Nucleus accumbens (tissue), 56 donors: ENCODE measurements at places on chromosomes 3 and 15.

DNA sequence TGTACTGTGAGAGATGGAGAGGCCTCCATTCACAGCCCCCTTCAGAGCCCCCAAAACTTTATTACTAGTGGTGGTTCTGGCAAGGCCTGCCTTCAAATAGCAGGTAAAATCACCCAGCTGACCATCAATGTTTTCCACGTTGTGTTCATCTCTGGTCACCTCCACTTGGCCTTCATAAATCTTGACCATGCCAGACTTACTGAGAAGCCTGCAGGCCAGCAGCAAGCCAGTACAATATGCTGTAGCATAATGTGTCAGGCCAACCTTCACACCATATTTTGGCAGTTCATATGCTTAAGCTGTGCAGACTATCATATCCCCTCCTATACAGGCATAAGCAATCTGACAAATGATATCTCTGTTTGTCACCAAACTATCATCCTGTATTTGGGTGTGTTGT, 62.1 kb downstream of the ZNF621 start:
- no peak for DNase-seq

- DNase-seq = no peak
Observed at GRCh38 chr3:149162007-149162406, 32.6 kb downstream of the HPS3 start.

- no peak for DNase-seq
Observed at GRCh38 chr3:140706360-140706759, 28.5 kb downstream of the TRIM42 start.

GRCh38 chr3:29606416-29606815, 325.5 kb downstream of the RBMS3 start:
- no peak for DNase-seq

GRCh38 chr15:39434751-39435238, 146.1 kb upstream of the THBS1 start:
- DNase-seq = no peak

GRCh38 chr3:172709774-172710663, 848 bp downstream of the NCEH1 start:
- peak; percentile 5 for DNase-seq

DNA sequence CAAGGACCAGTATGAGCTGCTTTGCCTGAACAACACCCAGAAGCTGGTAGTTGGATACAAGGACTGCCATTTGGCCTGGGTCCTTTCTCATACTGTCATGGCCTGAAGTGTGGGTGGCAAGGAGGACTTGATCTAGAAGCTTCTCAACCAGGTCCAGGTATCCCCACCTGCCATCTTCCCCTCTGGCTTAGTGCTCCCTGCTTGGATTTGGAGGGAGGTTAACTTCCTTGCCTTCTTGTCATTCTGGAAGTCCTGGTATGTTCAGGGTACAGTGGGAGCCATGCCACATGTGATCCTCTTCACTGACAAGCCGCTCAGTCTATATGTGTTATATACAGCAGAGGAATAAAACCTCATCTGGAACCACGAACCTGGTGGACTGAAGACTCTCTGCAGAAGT, 37.7 kb upstream of the TOPBP1 start:
- no peak for DNase-seq

- DNase-seq = no peak
Observed at GRCh38 chr15:64916365-64916764, 4.7 kb downstream of the ANKDD1A start.

- no peak for DNase-seq
Observed at GRCh38 chr15:45612790-45613415, 21.9 kb upstream of the SQOR start.

- DNase-seq = no peak
Observed at GRCh38 chr15:38885001-38885400, 320.4 kb upstream of the RASGRP1 start.

DNA sequence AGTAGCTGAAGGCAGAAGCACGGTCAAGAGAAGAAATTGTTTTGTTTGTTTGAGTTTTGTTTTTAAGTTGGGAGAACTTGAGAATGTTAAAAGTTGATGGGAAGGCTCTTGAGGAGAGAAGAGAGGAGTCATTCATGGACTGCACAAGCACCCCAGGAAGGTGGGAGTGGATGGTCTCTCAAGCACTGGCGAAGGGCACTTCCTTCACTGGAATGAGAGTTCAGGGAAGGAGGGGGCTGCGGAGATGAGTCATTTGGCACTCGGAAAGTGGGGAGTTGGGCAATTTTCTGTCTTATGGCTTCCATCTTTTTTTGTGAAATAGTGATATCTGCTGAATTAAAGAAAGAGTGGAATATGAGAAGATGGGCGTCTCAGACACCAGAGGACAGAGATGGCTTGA, 66.0 kb downstream of the ATP13A4 start:
- DNase-seq = no peak

DNA sequence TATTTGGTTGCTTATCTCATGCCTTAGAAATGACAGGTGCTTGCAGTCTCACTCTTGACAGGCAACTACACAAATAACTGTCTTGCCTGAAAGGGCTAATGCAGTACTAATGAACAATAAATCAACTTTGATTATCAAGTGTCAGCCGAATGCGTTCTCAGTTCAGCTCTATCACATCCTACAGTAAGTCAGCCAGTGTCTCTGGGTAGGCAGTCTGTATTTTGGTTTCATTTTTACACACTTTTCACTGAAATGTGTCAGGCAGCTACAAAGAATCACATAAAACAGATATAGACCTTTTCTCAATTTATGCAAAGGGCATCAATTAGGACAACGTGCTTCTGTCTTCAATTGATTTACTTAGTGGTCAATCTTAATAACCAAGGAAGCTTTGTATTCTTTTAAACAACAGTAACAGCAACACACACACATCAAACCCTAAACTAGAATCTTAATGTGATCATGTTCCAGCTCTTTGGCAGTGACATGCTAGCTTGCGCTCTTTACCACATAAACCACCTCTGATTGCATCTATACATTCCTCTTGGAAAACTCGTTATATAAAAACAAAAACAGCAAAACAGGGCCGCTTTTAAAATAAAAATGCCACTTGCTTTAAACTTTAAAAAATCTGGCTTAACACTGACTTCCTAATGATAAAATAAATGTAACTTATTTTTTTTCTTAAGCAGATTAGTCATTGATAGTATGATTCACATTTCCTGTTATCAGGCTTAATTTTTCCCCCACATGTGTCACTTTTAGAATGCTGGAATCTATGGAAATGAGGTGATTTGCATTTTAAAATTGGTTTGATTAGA, 520.4 kb downstream of the FOXP1 start:
- no peak for DNase-seq

GRCh38 chr3:46876313-46877300, 914 bp upstream of the PTH1R start:
- DNase-seq = no peak

GRCh38 chr3:159186581-159186980, 384.7 kb downstream of the MFSD1 start:
- no peak for DNase-seq

- no peak for DNase-seq
Observed at GRCh38 chr3:108062051-108062450, 28.8 kb downstream of the CD47 start.

- no peak for DNase-seq
Observed at GRCh38 chr3:182142928-182143327, 431.2 kb downstream of the SOX2 start.

- DNase-seq = no peak
Observed at GRCh38 chr3:111714305-111714704, 119.2 kb upstream of the ZBED2 start.

DNA sequence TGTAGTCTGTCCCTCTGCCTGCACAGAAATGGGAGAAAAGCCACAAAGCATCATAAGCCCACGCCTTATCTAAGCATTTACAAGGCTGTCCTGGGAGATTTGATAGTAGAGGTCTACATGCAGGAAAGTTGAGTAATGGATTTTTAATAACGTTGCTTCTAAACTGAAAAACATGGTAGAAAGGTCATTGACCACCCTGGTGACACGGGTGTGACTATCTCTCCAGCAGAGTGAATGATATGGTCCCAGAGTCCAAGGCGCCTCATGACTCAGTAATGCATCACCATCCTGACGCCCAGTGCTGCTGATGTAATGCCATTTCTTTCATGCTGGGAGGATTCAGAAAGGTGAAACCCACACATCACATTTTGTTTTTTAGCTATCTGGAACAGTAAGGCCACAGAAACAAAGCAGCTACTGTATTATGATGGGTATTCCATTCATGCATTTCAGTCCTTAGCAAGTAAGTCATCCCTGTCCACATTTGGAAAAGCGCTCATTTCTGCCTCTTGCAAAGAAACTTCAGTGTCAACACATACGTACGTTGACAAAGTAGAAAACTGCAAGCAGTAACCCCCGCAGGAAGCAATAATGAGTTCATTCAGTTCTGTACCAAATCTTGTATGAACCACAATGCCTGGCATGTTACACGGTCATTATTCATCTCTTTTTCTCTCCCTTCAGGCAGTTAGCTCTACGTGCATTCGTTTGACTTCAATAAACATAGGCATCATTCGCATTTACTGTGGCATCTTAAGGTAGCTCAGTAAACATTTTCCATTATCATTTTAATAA, 483.5 kb downstream of the GABRG3 start:
- DNase-seq = no peak

- DNase-seq = no peak
Observed at GRCh38 chr15:48596415-48596814, 49.1 kb downstream of the FBN1 start.

- no peak for DNase-seq
Observed at GRCh38 chr3:166860217-166860616, 519.9 kb downstream of the ZBBX start.

DNA sequence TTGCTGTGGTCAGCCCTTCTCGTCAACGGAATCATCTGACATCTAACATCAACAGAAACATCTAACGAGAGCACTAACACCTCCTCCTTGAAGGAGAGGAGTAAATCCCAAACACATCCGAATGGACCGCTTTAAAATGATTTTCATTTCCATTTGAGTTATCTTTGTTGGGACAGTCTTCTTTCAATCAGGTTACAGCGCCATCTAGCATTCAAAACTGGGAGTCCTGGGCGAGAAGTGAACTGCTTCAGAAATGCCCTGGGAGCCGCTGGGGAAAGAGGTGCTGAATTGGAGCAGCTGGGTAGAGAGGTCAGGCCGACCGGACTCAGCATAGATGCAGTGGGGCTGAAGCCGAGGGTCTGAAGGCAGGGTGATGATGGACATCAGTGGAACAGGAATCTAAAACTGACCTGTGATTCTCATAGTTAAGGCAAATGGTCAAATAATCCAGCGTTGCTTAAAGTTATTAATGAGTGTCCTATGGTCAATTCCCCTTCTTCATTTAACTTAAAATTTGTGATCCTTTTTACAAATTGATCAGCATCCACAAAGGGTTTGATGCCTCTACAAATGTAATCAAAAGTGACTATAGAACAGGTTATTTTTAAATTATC, 170.0 kb upstream of the NDN start:
- DNase-seq = peak; percentile 19

GRCh38 chr3:191135175-191135574, 63.9 kb upstream of the OSTN start:
- no peak for DNase-seq

- DNase-seq = no peak
Observed at GRCh38 chr3:71930056-71930991, 145.4 kb upstream of the PROK2 start.

GRCh38 chr3:69009559-69010410, 3.7 kb downstream of the EOGT start:
- DNase-seq = no peak

DNA sequence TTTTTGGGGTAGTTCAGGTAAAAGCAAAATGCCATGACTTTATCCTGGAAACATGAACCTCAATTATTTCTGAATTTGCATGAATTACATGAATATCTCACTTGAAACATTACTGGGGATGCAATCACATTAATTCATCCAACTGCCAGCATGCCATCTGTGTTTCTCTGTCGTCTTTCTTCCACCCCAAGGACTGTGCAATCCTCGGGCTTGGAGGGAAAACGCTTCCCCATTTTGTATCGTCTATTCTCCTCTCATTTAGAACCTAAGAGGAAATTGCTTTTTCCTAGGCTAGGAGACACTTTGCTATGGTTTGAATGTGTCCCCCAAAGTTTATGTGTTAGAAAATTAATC, 109.4 kb downstream of the SQOR start:
- DNase-seq = no peak

DNA sequence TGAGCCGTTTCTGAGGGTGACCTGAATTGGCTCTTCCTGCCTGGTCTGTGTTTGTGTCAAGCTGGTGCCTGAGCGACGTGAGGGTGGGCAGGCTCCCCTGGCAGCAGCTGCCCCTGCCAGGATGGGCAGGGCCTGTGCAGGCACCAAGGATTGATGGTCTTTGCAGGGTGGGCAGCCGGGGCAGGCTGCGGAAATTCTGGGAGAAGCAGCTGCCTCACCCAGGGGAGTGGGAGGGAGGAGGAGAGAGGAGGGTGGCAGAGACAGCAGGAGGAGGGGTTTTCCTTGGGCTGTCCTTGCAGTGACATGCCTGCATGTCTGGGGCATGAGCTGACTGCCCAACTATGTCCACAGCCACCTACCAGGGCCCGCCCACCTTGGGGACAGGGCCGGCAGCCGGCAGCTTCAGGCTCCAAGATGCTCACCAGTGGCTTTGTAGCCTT, 27.9 kb upstream of the SLC6A6 start:
- no peak for DNase-seq

- DNase-seq = no peak
Observed at GRCh38 chr3:127077068-127077467, 94.2 kb downstream of the PLXNA1 start.

DNA sequence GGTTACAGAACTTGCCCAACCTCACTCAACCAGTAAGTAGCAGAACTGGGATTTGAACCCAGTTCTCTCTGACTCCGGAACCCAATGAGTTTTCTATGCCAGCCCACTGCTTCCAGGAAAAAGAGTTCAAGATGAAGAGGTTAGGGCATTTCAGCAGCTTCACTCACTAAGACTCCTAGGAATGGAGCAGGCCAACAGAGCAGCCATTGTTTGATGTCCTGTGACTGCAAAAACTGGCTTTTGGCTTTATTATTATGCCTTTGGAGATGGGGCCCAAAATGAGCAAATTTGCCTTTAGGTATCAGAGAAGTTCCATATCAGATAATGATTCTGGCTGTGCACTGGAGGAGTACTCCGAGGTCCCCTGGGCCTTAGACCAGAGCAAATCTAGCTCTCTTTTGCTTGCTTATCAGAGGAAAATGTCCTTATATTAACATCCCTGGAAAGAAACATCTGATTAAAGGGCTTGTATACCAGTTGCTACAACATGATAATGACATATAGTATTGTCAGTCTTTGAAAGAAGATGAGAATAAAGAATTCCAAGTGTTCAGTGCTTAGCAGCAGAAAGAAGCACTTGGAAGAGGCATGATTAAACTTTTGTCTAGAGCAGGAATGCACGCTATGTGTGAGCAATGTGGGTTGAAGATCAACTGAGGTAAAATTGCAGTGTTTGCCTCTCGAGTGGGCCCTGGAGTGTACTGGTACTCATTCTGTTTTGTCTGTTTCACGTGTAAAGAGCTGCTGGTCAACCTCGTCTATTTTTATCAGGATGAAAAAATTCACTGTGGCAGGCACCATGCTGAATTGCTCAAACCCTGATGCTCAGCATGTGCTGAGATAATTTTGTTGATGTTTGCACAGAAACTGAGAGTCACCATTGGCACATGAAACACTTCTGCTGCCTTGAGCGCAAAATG, 21.8 kb upstream of the KLHL24 start:
- DNase-seq = no peak

- peak; percentile 12 for DNase-seq
Observed at GRCh38 chr15:71651750-71652186, 158.6 kb upstream of the NR2E3 start.
